Stimulated activated CD4-positive, alpha-beta T cell treated with anti-CD3 and anti-CD28 coated beads, Interleukin-12 subunit alpha, Interleukin-12 subunit beta, amount 100 ng/mL, for 48 hours (primary cell): ENCODE measurements at places on chromosomes 5 and 9.

- no peak for DNase-seq
These were observed 29.9 kb upstream of the NDFIP1 start for GRCh38 chr5:142078706-142079105.

- DNase-seq, result no peak
These were observed 45.1 kb downstream of the C9orf50 start for GRCh38 chr9:129575818-129576217.

DNA sequence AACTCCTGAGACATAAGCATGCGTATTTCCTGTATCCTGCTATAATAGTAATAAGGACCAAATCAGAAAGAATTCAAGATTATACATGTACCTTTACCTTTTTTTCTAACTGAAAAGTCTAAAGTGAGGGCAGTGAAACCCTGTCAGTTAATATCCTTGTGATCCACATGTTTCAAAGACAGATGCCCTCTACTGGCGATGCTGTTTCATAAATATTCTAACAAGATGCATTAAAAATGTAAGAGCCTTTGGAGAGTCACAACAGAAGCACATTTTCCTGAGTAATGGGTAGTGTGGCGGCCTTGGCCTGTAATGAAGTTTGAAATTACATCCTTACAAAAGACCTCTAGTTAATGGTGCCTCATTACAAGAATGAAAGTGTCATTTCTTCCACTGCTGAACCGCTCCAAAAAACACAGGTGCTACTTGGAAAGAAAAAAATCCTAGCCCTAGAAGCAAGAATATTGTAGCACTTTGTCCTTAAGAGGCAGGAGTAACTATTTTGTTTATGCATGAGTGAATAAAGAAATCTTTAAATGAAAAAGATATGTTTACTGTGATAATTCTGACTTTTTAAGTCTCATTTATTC is 232.6 kb downstream of the EPB41L4A start:
- no peak for DNase-seq

GRCh38 chr5:60463179-60463868 is 236.6 kb downstream of the DEPDC1B start:
- DNase-seq, result no peak

DNA sequence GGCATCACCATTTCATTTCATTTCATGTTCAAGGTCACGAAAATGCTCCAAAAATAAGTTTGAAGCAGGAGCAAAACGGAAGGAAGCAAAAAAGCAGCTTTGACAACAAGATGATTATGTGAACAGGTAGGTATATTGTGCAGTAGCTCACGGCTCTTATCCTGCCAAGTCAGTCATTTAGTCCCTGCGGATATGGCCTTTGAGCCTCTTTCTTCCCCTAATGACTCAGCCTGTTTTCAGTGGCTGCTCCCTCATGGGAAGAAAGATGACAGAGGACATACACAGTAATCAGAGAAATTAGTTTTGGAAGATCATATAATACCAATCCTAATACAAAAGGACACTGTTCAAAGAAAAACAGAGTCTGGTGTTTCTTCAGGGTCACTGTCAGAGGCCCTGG is 155.8 kb upstream of the GRAMD2B start:
- no peak for DNase-seq

DNA sequence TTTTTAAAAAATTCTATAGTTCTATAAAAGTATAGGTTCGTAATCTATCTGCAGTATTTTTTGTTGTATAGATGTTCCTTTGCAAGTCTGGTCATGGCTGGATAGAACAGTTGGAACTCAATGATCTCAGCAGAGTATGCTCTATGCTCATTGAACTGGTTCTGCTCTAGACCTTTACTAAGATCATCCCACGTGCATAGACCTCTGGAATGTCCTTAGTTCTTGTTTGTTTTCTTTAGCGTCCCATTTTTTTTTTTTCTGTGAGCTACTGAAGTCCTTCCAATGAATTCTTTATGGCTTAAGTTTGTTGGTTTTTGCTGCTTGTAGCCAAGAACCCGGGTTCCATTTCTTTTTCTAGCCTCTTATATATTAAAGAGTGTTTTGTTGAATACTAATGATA is 3.5 kb downstream of the TMEM38B start:
- DNase-seq, result no peak

DNA sequence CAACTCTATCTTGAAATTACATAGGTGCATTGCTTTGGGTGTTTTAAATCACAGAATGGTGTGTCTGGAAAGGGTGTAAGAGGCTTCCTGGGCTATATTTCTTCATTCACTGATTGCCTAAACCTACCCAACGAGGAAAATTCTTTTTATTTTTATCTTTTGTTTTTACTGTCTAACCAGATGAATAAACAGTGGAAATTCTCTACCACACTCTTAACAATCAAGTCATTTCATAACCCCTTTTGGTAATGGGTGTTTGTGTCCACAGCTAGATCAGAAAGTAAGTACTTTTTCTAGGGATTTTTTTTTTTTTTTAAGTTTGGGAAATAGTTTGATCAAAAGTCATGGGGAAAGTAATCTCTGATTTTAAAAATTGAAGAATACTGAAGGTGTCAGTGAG is 27.6 kb upstream of the C5orf47 start:
- no peak for DNase-seq

DNA sequence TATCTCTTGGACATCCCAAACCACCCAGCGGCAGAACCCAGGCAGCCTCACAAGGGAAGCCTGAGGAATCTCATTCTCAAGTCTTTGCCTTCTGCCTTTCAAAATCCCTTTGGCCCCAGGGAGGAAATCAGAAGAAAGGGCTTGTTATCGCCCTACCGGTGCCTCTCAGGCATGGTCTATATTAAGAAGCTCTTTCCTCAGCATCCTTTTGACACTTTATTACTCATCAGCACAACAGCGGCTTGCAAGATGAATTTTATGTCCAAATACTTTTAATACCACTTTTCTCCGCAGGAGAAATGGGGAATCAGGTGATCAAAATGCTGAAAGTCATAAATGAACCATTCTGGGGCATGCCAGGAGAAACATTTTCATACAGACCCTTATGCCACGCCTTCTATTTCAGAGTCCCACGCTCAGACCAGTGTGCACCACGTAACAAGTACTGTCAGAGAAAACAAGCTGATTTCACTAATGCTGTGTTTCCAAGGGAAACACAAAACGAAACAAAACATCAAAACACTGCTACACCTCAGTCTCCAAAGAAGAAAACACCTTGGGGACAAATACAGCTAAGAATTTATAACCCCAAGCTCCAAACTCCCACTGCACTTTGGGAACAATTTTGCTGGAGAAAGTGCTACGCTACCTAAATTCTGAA is 30.0 kb downstream of the RAPGEF1 start:
- no peak for DNase-seq

DNA sequence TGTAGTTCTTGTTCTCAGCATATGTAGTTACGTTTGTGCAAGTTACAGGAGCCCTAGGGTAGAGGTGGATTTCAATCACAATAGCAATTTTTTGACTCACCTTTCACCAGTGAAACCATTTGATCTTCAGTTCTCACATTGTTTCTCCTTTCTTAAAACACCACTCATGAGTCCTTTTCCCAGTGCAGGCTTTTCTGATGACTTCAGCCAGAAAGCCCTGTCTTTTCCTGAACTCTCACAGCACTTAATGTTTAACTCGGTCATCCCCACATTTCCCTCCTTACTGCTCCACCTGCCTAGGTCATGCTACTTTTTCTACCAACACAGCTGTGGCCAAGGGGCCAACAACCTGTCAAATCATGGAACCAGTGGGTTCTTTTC is 37.9 kb downstream of the ARHGEF28 start:
- no peak for DNase-seq
